ENCODE measurements at places on chromosomes 2 and 18. TPM values are rescaled to one million over a fixed set of nuclear protein-coding genes. Genes with fewer than 3 reads are reported as not detected.

The HOXD8 gene
- not detected for total RNA-seq

The GAL3ST2 gene
- total RNA-seq = not detected

GRCh38 chr2:86274918-86275275, 62.5 kb downstream of the REEP1 start:
- no peak for DNase-seq
- no peak overlapping the region for H3K4me3 ChIP-seq
- H3K27ac ChIP-seq = no peak overlapping the region

GRCh38 chr2:235191978-235192377, 240.2 kb downstream of the SH3BP4 start:
- no peak overlapping the region for H3K4me3 ChIP-seq
- DNase-seq = no peak
- peaks cover 2% of the 10 kb centered on the region for H3K27me3 ChIP-seq
- peaks cover 2% of the 10 kb centered on the region for H3K36me3 ChIP-seq

DNA sequence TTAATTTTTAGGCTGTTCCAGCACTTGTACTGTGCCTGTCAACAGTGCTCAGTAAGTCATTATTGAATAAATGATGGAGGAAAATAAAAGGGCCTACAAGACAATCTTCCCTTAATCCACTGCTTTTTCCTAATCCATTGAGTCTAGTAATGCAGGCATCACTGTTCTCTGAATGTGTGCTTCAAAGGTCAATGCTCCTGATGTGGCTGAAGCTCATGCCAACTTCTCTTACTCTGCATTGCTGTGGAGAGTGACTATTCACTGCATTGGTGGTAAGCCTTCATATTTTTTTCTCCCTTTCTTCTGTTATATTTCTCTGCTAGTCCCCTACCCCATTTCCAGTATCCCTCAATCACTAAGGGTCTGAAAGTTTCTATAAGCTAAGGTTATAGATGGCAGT, 31.9 kb upstream of the MYO1B start:
- no peak for DNase-seq
- peaks cover 8% of the 10 kb centered on the region for H3K36me3 ChIP-seq
- H3K27me3 ChIP-seq = no peaks in the 10 kb centered on the region
- H3K27ac ChIP-seq = no peak overlapping the region
- H3K4me1 ChIP-seq = peaks cover 6% of the 10 kb centered on the region
- H3K4me3 ChIP-seq = no peak overlapping the region

GRCh38 chr2:128512379-128513115, 193.9 kb upstream of the HS6ST1 start:
- no peaks in the 10 kb centered on the region for H3K27me3 ChIP-seq
- no peak overlapping the region for H3K4me3 ChIP-seq
- DNase-seq = no peak
- no peak overlapping the region for H3K27ac ChIP-seq
- no peaks in the 10 kb centered on the region for H3K36me3 ChIP-seq

DNA sequence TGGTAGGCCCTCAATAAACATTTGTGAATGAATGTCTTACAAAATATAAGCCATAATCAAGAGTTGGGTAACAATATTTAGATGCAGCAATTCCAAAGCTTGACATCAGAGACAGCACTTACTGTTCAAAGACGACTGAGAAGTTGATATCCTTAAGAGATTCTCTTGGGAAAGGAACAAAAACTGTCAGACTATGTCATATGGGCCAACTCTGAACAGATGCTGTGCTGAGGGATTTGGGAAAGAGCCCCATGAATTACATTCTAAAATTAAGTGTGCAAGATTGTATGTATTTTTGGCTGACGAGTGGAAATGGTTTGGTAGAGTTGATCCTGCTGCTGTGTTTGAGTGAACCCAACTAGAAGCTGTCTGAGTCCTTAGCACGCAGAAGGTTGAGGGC, 250.7 kb upstream of the LINC00305 start:
- peaks cover 7% of the 10 kb centered on the region for H3K4me1 ChIP-seq
- H3K4me3 ChIP-seq = no peak overlapping the region
- H3K27ac ChIP-seq = no peak overlapping the region

GRCh38 chr2:239225871-239226561, 174.8 kb downstream of the HDAC4 start:
- no peaks in the 10 kb centered on the region for H3K27me3 ChIP-seq
- DNase-seq = no peak
- no peak overlapping the region for H3K4me3 ChIP-seq
- H3K4me1 ChIP-seq = peaks cover 82% of the 10 kb centered on the region
- peak overlapping the region; percentile 43 for H3K27ac ChIP-seq

DNA sequence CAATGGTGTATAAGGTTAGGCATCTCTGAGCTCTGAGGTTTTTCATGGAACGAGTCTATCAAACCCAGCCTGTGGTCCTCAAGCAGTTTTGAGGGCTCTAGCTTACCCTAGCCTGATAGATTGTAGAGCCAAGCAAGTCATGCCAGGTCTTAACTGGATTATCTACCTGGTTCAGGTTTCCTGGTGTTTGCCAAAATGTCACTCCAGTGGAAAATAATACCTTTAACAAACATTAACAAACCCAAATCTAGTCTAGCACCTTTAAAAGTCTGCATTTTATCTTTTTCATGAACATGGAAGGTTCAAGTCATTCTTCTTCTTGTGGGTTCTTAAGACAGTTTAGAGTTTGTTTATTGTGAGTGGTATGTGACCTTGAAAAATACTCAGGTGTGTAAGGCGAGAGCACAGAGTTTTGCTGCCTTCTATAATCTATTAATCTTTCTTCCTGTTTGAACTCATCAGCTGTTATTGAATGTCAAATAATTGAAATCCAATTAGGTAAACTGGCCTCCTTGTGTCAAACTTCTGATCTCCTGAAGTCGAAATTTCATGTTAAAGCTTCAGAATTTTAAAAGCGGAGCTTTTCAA, 13.4 kb upstream of the ADGRF3 start:
- H3K27me3 ChIP-seq = no peaks in the 10 kb centered on the region
- no peak for DNase-seq
- H3K27ac ChIP-seq = no peak overlapping the region
- H3K4me1 ChIP-seq = peaks cover 17% of the 10 kb centered on the region

GRCh38 chr2:203880557-203881125, 13.1 kb downstream of the CTLA4 start:
- DNase-seq = no peak
- no peaks in the 10 kb centered on the region for H3K36me3 ChIP-seq
- H3K27ac ChIP-seq = no peak overlapping the region
- no peak overlapping the region for H3K4me3 ChIP-seq
- no peaks in the 10 kb centered on the region for H3K4me1 ChIP-seq

DNA sequence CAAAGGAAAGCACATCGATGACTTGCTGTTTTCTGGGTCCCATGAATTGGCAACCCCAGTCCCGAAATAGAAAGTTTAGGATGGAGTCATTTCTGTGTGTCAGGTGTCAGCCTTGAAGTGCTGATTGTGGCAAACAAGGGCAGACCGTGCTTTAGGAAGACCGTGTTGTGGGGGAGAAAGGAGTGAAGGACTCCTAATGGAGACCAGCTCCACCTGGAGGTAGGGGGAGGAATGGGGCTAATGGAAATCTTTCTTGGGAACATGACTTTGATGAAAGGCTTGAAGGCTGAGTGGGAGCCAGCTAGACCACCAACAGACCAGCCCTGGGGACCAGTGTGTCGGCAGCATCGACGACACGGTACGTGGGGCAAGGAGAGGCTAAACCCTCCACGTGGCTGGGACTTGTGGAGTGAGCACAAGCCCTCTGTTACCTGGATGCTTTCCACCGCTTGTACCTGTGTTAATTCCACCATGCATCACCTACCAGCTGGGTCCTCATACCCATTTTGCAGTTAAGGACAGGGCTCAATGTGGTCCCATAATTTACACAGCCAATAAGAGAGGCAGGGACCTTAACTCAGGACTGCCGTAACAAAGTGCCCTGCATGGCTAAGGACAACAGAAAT, 104.2 kb downstream of the SH3BP4 start:
- no peak overlapping the region for H3K4me3 ChIP-seq
- H3K27ac ChIP-seq = no peak overlapping the region
- H3K4me1 ChIP-seq = peaks cover 37% of the 10 kb centered on the region

DNA sequence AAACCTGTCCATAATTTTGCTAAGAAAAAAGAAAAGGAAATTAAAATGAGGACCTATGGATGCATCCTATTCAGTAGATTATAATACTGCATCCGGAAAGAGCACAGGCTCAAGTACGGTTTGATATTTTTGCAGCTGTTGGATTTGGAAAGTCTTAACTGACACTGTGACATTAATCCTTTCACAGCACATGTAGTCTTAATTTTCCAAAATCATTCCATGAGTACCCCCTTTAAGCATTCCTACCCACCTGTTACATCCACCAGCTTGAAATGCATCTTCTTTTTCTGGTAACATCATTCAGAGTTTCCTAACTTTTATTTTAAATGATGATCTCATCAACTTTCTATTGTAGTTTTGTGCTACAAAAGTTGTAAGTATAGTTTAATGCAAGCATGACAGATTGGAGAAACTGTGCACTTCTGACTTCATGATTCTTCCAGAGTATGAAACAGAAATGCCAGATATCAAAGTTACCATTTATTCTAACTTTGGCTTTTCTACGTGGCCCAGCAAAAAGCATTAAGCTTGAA, 113.5 kb downstream of the ESCO1 start:
- no peak overlapping the region for H3K4me3 ChIP-seq
- H3K27me3 ChIP-seq = no peaks in the 10 kb centered on the region
- DNase-seq = no peak
- peaks cover 19% of the 10 kb centered on the region for H3K36me3 ChIP-seq
- no peak overlapping the region for H3K27ac ChIP-seq
- peaks cover 19% of the 10 kb centered on the region for H3K4me1 ChIP-seq

The SERPINB5 gene
- not detected for total RNA-seq
